ENCODE measurements at places on chromosomes 2 and 18. TPM values are rescaled to one million over a fixed set of nuclear protein-coding genes. Genes with fewer than 3 reads are reported as not detected.

DNA sequence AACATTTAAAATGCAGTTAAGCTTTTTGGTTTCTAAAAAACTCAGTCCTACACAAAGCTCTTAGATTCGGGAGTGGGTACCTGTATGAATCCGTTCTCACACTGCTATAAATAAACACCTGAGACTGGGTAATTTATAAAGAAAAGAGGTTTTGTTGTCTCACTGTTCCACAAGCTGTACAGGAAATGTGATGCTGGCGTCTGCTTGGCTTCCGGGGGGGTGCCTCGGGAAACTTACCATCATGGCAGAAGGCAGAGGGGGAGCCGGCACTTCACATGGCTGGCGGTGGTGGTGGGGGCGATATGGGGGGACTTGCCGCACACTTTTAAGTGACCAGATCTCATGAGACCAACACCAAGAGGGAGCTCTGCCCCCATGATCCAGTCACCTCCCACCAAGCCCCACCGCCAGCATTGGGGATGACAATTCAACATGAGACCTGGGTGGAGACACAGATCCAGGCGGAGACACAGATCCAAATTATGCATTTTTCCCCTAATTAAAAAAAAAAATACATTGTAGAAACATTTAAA, 222.5 kb downstream of the GBX2 start:
- no peak for DNase-seq

The ATG9A gene
- 34.6 TPM for polyA plus RNA-seq

DNA sequence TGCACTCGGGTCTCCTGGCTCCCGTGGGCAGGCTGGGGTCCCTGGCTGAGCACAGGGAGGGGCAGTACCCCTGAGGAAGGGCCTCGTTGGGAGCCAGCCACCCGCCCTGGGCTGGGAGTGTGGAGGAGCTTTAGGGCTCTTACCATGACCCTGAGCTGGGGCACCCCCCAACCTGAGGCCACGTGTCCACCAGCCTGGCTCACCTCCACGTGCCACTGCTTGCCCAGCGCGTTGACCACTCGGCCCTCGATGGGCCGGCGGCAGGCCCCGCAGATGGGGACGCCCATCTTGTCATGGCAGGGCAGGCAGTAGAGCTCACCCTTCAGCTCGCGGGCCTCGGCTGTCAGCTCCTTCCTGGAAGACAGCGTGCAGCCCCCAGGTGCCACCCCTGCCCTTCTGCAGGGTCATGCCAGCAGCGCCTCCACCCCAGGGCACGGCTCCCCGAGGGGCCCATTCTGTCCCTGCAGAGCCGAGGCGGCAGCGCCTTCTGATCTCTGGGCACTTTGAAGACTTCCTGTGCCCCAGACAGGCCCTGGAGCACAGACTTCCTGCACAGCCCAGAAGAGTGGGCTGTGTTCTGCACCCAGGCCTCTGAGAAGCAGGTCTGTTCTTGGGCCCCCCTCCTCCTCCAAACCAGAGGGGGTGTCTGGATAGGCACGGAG, 4.0 kb upstream of the GPR17 start:
- no peak for DNase-seq

DNA sequence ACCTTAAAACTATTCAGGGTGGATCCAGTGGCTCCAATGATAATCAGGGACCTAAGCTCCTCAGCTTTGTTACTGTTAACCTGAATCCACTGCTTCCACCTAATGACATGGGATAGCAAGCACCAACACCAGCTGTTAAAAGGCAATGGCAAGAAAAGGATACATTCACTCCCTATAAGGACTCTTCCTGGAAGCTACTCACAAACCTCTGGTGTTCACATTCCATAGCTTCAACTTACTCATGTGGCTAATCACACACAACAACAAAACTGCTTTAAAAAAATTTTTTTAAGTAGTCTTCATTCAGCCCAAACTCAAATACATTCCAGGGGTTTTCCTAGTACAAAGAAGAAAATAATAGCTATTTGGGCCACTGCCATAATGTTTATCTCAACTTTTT, 24.5 kb downstream of the ROCK2 start:
- no peak for DNase-seq

DNA sequence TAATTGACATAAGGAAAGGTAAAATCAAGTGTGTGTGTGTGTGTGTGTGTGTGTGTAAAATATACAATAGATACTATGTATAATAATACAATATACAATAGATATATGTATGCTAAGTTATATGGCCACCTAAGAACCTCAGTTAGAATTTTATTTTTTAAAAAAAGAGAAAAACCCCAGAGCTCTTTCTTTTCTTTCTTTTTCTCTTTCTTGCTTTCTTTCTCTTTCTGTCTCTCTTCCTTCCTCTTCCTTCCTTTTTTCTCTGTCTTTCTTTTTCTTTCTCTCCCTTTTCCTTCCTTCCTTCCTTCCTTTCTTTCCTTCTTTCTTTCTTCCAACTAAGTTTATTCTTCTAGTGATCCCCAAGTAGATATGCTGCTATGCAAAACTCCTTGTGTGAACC, 64.6 kb upstream of the FN1 start:
- DNase-seq, result no peak

- no peak for DNase-seq
These were observed 420.1 kb upstream of the ZNF804A start for GRCh38 chr2:184178229-184178628.

- no peak for DNase-seq
These were observed 89.3 kb downstream of the CSRNP3 start for GRCh38 chr2:165558832-165559231.

GRCh38 chr2:24231461-24231881, 56.6 kb downstream of the FAM228A start:
- DNase-seq, result no peak

The ACVR1 gene
- polyA plus RNA-seq, result 14.6 TPM

DNA sequence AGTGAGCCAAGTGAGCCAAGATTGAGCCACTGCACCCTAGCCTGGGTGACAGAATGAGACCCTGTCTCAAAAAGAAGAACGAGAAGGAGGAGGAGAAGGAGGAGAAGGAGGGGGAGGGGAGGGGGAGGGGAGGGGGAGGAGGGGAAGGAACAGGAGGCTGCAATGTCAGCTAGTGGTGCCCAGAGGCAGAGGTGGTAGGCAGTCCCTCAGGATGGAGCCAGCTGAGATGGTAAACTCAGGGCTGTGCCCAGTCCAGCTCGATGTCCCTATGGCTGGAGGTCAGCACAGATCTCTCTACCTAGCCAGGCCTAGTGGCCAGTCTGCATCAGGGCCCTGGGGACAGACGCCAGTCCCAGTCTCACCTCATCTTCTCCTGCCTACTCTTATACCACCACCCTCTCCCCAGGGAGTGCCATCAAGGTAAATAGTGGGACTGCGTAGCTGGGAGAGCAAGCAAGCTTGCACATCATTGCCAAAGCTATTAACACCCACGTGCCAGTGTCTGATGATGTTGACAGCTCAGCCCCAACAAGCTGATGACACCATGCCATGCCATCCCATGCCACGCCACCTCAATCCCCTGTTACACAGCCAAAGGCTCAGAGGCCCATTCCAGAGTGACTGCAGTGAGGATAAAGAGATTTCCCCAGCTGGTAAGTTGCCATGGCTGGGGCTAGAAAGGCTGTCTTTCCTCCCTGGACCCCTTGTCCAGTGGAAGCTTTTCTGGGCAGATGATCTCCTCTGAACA, 7.6 kb upstream of the PLB1 start:
- DNase-seq, result no peak

The ZBTB14 gene
- polyA plus RNA-seq, result 5.8 TPM

DNA sequence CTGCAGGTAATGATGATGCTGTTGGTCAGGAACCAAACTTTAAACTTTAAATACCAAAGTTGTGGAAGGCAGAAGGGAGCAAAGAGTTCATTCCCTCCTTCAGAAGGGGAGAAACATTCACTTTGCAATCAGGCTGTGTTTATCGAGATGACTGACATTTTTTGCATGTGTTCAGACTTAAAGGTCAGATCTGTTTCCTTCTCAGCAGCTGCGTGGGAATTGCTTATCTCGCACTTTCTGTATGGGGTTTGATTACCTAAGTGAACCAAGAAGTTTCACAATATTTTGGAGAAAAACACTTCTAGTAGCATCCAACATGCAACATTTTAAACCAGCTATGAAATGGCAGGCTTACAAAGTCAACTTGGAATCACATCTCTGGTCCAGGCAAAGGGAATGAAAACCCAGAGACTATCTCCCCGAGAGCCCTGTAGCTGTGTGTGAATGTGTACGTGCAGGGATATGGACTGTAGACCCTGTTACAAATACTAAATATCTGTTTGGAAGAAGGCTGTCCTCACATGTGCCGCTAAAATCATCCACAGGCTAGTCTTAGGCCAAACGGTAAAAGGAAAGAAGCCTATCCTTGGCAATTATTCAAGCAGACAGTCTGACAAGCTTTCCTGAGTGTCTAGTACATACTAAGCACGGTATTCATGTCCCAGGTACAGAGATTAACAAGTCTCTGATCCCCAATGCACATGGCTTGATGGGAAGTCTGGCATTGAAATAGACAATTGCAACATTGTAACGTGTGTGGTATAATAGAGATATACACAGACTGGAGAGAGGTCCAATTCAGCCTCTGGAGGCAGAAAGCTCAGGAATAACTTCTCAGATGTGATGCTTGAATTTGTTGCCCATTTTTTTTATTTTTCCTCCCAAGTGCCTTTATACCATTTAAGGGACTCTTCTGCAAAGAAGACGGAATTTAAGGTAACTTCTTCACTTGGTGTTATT, 483.1 kb downstream of the DPP10 start:
- DNase-seq, result no peak

DNA sequence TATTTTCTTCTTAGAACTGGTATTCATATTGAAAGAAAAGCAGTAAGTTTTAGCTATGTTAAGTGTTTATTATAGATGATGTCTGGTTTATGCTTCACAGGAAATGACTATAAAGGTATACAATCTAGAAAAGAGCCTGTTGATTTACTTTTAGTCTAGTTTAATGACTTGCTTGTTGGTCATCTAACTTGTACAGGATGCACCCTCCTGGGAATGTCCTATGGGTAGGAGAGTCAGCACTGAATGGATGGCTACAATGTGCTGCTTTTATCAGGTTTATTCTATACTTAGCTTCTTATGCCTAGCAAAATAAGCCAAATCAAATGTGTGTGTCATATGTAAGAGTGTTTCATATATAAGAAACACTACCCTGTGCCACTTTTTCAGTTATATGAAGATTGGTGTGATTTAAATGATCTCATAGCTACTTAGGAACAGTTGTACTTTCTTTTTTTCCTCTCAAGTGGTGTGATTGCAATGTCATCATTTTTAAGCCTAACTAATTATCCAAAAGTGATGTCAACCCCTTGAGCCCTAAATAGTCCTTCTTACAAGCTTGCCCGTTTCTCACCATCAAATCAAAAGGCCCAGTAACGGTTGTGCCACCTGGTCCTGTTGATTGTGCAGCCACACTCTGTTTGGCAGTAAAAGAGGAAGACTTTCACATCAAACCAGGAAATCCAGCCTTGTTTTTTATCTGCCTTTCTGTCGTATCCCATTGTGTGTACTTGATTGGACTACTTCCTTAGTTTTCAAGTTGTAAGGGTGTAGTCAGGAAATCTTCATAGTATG, 176.0 kb downstream of the DIS3L2 start:
- no peak for DNase-seq

GRCh38 chr18:8750954-8751415, 45.6 kb downstream of the MTCL1 start:
- DNase-seq, result no peak

The IL36RN gene
- not detected for polyA plus RNA-seq

DNA sequence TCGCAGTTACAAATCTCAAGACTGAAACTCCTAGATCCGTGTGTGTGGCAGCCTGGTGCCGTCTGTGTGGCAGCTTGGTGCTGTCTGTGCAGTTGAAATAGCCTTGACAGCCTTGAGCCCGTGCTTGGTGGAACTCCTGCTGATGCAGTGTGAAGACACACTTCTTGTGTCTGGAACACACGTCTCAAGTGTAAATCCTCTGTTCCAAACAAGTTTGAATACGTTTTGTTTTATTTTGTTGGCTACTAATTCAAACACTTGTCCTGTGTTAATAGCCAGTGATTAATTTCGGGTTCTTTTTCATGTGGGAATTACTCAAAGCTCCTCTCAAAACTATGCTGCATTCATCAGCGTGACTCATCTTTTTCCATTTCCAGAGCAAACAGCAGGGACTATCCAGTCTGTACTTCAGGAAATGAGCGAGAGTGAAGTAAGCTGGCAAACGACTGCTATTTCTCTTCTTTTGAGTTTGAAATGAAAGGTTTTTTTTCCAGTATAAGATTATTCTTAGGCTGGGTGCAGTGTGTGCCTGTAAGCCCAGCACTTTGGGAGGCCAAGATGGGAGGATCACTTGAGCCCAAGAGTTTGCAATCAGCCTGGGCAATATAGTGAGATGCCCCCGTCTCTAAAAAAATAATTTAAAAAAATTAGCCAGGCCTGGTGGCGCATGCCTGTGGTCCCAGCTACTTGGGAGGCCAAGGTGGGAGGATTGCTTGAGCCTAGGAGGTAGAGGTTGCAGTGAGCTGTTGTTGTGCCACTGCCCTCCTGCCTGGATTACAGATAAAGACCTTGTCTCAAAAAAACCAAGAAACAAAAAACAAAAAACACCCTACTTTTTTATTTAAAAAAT, 152.9 kb downstream of the SPP2 start:
- DNase-seq, result peak; percentile 78

DNA sequence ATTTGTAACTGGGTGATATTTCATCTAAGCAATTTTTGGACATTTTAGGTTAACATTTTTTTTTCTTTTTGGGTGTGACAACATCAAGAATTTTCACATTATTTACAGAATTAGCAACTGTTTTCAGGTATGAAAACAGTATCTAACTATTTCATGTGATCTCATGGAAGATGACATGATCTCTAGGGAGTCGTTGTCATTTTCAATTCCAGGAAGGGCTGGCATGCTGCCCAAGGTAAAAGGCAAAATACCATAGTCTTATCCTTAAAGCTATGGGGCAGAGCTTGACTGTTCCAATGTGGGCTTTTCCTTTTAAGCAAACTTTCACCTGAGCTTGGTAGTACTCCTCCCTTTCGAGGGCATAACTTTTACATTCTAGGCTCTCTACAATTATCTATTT, 443.7 kb downstream of the DSEL start:
- DNase-seq, result no peak

DNA sequence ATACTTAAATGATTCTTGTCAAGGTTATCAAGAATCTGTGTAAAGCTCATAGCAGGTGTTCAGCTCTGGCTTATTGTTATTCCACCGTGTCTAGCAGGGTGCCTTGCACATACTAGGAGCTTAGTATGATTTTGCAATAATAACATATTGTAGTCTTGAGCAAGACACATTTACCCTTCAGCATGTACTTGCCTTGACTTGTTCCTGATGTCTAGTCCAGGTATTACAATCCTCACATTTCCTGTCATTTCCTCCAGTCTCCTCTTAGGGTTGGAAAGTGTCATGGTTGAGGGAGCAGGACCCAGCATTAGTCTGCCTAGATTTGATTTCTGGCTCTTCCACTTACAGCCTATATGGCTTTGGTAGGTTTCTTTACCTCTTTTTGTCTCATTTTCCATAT, 246.1 kb downstream of the RAD51AP2 start:
- no peak for DNase-seq

- no peak for DNase-seq
These were observed 353.9 kb downstream of the PID1 start for GRCh38 chr2:228917220-228917619.

- no peak for DNase-seq
These were observed 214.7 kb downstream of the SS18 start for GRCh38 chr18:25875551-25876240.

The DOK6 gene
- not detected for polyA plus RNA-seq

GRCh38 chr18:65039578-65039977, 711.2 kb upstream of the CDH7 start:
- DNase-seq, result no peak

- no peak for DNase-seq
These were observed 1721.9 kb upstream of the SLC39A10 start for GRCh38 chr2:193935114-193935513.

The ANKRD29 gene
- 17.4 TPM for polyA plus RNA-seq

GRCh38 chr2:135744760-135745314, 3.2 kb downstream of the UBXN4 start:
- DNase-seq, result peak; percentile 73
